ENCODE measurements at places on chromosomes 2 and 18.

- no peak for DNase-seq
Measured at GRCh38 chr18:53755914-53756609, 468.4 kb downstream of the MBD2 start.

DNA sequence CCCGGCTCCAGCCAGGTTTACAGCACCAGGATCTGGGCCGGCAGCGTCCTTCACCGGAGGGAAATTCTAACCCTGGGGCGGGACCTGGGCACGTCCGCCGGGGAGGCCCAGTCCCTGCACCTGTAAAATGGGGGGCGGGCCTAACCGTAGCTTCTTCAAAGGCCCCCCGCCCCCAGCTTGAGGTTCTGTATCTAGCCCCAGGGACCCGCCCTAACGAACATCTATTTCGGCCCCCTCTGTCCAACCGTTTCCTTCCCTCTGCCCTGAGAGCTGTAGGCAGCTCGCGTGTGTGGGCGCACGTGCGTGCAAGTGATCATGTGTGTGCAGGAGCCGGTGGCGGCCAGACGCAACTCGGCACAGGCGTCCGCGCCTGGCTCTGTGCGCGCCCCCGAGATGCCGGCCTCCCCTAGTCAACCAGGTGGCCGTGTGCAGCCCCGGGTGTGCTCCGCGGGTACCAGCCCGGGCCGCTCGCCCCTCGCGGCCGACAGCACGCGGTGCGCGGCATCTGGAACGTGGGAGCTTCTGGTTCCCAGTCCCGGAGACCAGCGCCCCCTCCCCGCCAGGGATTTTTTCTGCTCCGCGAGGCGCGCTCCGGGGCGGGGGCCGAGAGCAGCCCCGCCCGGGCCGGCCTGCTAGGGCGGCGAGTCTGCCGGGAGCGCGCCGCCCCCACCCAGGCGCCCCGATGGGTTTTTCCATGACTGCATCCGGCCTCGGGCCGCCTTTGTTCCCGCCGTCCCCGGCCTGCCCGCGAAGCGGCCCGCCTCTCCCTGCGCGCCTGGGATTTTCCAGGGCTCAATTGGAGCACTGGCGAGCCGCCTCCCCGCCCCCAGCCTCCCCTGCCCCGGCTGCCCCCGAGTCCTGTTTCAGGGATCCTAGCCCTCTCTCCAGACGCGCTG is 21.2 kb downstream of the TEX44 start:
- peak; percentile 93 for DNase-seq

DNA sequence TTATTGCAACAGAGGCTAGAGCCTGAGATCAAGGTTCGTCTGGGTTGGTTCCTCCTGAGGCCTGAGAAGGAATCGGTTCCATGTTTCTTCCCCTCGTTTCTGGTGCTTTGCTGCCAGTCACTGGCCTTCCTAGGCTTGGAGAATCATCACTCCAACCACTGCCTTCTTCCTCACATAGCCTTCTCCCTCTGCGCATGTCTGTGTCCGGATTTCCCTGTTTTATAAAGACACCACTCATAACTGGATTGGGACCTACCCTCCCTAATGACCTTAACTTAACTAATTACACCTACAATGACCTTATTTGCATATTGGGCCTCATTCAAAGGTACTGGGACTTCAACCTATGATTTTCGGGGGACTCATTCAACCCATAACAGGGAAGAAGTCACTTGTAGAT is 119.8 kb upstream of the CCDC68 start:
- DNase-seq, result no peak

DNA sequence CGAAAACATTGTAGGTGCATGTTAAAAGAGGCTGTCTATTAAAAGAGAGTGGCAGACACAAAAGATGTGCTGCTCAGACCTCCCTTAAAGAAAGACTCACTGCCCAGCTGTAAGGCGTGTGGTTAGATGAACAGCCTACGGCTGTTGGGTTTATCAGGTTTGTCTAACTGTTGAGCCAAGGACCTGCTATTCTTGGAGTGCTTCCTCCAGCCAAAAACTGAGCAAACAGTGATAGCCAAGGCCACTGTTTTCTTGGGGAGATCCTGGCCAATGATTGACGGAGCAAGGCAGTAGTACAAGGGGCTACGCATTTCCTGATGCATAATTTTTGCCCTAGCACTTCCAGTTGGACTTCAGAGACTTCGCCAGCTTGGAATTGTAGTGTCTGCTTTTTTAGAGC is 1.4 kb upstream of the RAB3GAP1 start:
- DNase-seq, result no peak

DNA sequence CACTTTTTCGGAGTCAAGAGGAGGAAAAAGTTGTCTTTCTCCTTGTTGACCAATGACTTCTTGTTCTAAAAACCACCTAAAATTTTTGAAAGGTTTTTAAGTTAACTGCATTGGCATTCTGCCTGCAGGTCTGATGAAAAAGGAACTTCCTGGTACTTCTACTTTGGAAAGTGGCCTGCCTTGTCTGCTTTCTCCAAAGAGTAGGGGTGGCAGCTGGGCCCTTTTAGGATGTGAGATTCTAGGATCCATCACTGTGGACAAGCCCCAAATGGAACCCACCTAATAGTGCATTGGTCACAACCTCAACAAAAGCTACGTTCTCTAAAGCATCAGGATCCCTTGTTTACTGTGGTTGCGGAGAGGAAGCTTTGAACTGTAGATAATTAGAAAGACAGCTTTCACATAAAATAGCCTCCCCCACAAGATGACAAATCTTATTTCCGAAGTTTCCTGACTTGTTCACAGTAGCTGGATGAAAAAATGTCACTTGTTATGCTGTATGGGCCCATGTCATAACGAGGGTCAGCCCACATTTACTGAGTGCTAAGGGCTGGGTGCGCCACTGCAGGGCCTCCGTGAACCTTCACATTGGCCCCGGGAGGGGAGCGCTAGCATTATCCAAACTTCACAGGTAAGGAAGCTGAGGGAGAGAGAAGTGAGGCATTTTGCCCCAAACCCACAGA is 17.4 kb downstream of the ASPRV1 start:
- DNase-seq, result no peak

DNA sequence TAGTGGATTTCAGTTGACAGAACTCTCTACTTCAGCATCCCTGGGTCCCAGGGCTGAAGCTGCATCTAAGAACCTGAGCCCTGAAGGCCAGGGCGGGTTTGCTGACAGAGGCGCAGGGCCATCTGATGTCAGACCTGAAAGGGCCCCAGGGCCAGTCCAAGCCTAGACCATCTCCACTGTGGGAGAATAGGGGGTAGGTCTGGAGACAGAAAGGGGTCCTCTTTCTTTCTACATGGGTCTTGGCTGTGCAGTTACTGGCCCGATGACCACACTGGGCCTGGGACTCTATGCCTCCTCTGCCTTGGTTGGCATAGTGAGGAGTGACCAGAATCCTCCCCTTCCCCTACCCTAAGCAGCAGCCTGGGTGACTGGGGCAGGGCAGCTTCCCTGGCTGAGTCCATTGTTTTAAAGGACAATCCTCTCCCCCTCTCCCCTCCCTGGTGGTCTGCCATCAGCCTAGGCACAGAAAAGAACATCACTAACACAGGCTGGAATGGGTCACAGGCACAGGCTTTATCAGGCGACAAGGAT is 34.5 kb downstream of the HS1BP3 start:
- no peak for DNase-seq

DNA sequence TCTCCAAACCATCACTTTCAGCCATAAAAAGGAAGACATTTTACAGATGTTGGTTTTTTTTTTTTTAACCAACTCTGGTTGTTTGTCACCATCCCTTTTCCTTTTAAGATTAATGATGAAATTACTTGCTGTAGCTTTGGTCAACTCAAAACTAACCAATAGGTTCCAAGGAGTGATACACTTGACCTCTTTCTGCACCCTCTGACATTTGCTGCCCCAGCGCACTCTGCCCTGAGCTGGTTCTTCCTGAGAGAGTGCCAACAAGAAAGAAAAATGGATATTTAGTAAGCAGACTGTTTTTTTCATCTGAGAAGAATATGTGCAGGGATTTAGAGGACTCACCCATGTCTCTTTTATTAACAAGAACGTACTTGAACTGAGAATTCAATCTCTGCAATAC is 520.0 kb downstream of the TXNL1 start:
- no peak for DNase-seq

GRCh38 chr2:39948016-39948719 is 169.1 kb upstream of the THUMPD2 start:
- no peak for DNase-seq

- no peak for DNase-seq
Measured at GRCh38 chr2:62475172-62476011, 30.6 kb downstream of the TMEM17 start.

DNA sequence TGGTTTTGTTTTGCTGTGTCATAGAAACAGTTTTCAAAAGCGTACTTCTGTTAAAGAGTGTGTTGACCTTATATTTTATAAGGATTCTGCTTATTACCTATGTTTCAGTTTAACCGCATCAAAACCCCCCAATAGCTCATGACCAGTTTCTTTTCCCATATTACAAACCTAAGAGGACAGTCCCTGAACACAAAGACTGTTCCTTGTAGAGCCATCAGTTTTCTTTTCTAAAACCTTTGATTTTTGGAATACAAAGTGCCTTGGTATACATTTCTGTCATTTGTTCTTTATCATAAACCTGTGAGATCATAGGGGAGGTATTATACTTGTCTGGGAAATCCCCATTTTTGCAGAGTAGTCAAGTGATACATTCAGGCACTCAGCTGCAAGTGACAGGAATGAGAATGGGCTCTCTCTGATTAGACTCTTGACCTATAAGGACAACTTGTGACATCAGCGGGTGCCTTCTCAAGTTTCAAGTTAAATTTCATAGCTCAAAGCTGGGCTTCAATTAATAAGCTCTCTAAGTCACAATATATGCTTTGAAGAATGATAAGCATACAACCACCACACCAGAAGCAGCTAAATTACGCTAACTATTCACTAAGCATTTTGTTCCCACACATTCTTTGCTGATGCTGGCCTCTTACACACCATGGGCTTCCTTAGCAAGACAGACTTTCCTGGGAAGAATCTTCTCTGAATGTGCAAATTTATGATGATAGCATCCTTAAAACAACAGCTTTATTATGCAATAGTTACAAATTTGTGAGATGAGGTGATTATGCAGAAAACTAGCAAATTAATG is 97.5 kb upstream of the CD302 start:
- DNase-seq, result peak; percentile 55

GRCh38 chr2:66050392-66050791 is 384.5 kb upstream of the MEIS1 start:
- no peak for DNase-seq

- no peak for DNase-seq
Measured at GRCh38 chr18:58046093-58046793, 2.2 kb downstream of the NEDD4L start.

DNA sequence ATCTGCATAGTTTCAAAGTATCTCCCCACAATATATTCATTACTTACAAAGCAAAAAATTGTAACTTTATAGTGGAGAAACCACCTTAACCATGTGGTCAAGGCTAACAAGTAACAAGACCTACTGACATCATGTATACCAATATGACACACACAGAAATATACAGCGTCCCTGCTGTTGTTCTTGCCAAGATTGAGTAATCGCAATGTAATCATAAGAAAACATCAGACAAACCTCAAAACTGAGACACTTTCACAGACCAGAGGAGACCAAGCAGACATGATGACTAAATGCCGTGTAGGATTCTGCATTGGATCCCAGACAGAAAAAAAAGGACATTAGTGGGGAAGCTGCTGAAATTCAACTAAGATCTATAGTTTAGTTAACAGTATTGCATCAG is 123.0 kb downstream of the ACAA2 start:
- DNase-seq, result no peak

DNA sequence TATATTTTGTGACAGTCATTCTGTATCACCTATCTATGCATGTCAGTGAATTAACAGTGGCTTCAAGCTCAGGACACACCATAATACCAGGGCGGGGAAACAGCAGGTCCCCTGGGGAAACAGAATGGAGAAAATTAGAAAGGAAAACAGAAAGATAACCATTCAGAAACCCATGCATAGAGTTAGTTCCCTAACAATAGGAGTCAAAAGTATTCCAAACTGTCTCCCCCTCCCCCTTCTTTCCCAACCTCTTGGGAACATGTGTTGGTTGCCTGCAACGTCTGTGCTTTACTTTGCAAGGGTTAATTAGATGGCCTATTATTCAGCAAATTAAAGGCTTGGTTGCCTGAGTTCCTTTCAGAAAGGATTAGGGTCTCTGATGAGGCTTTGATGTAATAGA is 176.4 kb downstream of the MYO3B start:
- no peak for DNase-seq

DNA sequence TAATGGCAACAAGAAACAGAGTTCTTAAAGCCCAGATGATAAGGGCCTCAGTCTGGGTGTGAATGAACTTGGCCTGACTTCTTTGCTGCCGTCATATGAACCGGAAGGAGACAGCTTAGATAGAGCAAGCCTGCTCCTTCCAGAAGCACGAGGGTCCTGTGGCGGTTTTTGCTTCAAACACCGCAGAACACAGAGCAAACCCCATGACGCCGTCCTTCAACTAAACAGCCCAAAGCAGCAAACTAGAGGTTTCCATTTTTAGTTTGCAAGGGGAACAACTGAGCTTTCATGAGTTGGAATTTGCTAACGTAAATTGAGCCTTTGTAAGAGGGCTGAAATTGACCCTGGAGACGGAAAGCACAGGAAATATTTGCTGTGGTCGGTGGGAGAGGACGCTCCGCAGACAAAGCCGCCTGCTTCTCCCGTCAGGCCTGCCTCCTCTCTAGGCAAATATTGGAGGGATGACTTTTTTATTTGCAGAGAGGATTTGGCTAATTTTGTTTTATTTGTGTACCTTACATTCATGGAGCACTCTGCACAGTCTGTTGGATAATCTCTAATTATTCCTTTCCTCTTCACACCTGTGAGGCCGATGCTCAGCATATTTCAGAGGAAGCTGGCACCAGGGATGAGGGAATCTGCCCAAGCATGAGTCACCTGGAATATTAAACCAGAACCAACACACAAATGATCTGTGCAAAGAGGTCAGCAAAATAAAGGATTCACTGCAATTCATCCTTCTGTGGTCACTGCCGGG is 134.0 kb upstream of the NCK2 start:
- DNase-seq, result no peak

GRCh38 chr2:66532972-66533868 is 98.3 kb downstream of the MEIS1 start:
- no peak for DNase-seq

- DNase-seq, result no peak
Measured at GRCh38 chr2:8355102-8355859, 326.6 kb upstream of the ID2 start.

DNA sequence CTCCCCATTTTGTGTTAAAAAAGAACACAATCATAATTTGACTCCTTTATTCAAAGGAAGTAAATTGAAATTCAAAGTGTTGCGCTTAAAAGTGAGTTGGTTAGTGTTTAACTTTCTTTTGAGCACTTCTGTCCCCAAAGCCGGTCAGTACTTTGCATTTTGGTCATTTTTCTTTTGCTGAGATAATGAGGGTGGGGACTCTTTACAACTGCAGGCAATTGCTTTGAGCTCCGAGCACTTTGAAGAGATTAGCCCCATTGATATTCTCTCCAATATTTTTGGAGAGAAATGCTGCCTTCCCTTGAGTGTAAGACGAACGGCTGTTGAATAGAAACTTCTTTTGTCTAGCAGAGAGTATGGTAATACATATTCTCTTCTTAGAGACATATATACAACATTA is 241.6 kb upstream of the VWC2L start:
- DNase-seq, result no peak

GRCh38 chr2:231174211-231174651 is 24.2 kb upstream of the ARMC9 start:
- DNase-seq, result no peak

GRCh38 chr2:107013884-107014283 is 127.9 kb upstream of the ST6GAL2 start:
- no peak for DNase-seq

GRCh38 chr18:3947383-3947782 is 497.4 kb downstream of the TGIF1 start:
- no peak for DNase-seq

- DNase-seq, result no peak
Measured at GRCh38 chr2:95343429-95344214, 46.5 kb downstream of the KCNIP3 start.

Measured in GM12864 (cell line).